Activated CD4-positive, CD25-positive, alpha-beta regulatory T cell treated with anti-CD3 and anti-CD28 coated beads, Interleukin-2, amount 50 U/mL, for 72 hours (primary cell): ENCODE measurements at places on chromosomes 4 and X.

- no peak for DNase-seq
These were observed 312.4 kb upstream of the PABPC5 start for GRCh38 chrX:91122151-91122694.

DNA sequence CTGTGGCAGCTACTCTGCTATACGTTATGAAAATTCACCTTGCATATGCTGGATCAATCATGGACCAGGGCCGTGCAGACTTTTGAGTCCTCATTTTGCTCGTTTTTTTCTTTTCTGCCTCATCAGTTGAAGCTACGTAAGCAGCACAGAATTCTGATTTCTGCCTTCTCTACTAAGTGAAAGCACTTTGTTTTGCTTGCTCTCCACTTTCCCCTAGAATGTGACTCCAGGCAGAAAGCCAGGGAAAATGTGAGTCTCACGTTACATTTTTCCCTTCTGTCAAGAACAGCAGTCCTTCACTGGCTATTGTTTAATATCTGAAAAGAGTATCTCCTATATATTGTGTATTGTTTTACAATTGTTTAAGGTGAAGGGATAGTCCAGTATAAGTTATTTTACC, 1840.1 kb downstream of the PCDH7 start:
- DNase-seq: no peak

DNA sequence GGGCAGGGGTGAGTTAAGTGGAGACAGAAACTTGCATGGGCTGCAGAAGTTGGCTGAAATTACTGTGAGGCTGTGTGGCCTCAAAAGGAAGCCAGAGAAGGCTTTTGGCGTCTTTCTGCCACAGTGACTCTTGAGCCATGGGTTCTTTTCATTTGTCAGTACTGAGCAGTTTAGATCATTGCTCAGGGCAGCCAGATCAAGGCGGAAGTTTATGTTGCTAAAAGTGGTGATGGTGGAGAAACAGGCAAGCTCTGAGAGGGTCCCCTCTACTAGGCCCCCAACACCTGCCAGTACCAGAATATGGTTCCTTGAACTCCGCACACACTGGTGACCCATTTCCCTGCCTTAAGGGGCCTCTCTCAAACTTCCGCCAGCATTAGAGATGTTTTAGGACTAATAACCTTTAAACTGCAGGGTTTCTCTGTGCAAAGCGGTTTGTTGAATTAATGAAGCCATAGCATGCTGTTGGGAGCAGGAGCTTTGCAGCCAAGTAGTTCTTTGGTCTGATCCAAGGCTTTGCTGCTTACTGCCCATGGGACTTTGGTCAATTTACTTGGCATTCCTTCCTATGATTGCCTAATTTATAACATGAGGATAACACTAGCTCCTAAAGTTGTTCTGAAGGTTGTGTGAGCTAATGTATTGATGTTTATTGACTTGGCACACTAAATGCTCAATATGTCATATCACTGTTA, 34.5 kb downstream of the RNF175 start:
- DNase-seq: no peak

GRCh38 chr4:88697588-88698329, at the start of gene NAP1L5:
NAP1L5 (minus strand) TSS chr4:88697829; CDS start chr4:88697754, 75 bp downstream.
- peak; percentile 68 for DNase-seq

DNA sequence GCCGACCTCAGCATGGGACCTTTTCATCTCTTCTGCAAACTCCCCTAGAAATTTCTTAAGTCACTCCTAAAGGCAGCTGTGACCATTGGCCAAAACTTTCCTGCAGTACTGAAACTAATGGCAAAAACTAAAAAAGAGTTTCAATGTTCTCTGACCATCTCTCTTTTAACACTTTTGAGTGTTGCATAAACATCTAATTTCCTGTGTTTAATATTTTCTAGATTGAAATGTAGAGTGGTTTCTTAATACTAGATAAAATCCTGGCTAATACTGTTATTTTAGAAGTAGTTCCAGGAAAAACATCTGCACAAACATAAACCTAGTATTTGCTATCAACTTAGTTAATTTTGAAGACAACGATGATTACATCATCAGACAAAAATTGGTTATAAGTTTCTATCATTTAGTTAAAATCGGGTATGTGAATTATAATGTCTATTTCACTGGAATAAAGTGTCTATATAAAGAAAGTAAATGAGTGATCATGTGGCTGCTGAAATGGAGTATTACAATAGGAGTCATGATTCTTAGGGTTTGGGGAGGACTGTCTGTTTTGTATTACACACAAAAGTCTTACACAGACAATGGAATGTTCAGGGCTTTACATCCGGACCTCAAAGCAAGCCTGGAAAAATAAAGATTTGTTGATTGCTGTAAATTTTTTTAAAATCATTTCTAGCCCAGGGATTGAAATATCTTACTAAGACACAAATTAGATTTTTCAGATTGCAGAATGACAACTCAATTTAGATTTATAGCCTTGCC, 1323.4 kb downstream of the C4orf33 start:
- DNase-seq: no peak

- no peak for DNase-seq
These were observed 5.1 kb upstream of the RPS3A start for GRCh38 chr4:151094290-151094751.
